ENCODE measurements at places on chromosomes 16 and 17.

DNA sequence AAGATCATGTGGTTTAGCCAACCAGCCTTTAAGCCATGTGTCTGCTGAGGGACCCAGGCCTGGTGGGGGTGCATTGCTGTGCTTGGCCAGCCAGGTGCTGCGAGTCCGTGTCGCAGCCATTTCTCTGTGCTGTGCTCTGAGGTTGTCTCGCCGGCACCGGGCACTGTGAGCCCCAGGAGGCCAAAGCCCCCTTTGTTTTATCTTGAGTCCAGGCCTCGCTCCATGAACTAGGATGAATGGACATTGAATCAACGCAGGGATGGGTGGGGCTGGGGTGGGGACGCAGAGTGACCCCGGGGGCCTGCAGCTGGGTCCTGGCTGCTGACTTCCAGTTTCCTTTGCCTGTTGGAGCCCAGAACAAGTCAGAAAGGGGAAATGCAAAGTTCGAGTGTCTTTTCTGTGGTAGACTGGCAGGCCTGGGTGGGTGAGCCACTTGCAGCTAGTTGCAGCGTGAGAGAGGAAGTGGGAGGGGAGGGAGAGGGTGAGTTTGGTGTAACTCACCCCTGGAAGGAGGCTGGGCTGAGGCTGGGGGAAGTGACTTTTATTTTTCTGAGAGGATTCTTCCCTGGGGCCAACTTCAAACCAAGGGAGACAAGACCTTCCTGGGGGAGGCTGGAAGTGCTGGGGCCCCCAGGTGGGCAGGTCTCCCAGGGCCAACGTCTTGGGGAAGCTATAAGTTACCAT is 324.7 kb downstream of the SEC14L1 start:
- DNase-seq, result no peak

GRCh38 chr17:49554694-49555494 is 20.8 kb upstream of the NXPH3 start:
- DNase-seq, result no peak

DNA sequence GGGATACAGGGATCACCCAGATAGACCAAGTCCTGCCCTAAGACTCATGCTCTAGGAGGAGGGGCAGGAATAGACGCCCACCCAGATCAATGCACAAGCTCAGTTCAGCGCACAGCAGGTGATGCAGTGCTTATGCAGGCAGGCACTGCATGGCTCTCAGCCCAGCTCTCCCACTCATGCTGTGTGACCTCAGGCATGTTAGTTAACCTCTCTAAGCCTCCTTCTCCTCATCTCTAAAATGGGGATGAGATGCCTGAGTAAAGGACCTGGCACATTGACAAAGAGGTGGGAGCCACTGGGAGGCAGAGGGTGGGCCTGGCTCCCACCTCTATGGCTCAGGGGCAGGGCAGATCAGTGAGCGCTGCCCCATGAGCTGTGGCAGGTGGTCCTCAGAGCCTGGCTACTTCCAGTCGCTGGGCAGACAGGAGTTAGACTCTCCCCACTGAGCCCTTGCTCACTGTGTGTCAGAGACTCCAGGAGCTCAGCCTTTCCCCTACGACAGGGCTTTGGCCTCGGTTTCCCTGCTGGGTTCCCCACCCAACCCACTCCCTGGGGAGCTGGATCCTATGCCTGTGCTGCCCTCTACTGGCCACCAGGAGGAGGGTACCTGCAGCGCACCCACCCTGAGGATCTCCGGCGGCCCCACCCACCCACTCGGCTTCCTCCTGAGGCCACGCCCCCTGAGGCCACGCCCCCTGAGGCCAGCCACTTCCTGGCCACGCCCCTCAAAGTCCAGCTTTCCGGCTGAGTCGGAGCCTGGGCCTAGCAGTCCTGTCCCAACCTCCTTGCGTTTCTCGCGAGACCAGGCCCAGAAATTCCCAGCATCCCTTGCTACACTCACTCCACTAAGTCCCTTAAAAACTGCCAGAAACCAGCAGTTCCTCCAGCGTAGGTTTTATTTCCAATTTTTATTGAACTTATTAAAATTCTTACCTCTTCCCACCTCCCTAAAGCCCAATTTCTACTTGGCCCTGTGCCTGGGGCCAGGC is 196.1 kb downstream of the GSG1L start:
- DNase-seq, result peak; percentile 53

- DNase-seq, result no peak
These were observed 16.5 kb downstream of the ZP2 start for GRCh38 chr16:21194771-21195301.

DNA sequence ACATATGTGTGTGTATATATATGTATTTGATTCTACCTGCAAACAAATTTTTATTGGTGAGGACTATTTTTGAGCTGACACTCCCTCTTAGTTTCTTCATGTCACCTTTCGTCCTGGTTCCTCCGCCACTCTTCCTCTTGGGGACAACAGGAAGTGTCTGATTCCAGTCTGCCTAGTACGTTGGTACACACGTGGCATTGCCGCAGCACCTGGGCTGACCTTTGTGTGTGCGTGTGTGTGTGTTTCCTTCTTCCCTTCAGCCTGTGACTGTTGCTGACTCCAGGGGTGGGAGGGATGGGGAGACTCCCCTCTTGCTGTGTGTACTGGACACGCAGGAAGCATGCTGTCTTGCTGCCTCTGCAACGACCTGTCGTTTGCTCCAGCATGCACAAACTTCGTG is 29.4 kb upstream of the CACNG5 start:
- DNase-seq, result no peak

- DNase-seq, result peak; percentile 56
These were observed at the start of gene MLLT6 for GRCh38 chr17:38704606-38705522. Gene MLLT6, plus strand, starts transcription at chr17:38705273. Its CDS starts 360 bp downstream, at chr17:38705633.

GRCh38 chr17:81083125-81083765 is 48.3 kb downstream of the BAIAP2 start:
- DNase-seq, result no peak

DNA sequence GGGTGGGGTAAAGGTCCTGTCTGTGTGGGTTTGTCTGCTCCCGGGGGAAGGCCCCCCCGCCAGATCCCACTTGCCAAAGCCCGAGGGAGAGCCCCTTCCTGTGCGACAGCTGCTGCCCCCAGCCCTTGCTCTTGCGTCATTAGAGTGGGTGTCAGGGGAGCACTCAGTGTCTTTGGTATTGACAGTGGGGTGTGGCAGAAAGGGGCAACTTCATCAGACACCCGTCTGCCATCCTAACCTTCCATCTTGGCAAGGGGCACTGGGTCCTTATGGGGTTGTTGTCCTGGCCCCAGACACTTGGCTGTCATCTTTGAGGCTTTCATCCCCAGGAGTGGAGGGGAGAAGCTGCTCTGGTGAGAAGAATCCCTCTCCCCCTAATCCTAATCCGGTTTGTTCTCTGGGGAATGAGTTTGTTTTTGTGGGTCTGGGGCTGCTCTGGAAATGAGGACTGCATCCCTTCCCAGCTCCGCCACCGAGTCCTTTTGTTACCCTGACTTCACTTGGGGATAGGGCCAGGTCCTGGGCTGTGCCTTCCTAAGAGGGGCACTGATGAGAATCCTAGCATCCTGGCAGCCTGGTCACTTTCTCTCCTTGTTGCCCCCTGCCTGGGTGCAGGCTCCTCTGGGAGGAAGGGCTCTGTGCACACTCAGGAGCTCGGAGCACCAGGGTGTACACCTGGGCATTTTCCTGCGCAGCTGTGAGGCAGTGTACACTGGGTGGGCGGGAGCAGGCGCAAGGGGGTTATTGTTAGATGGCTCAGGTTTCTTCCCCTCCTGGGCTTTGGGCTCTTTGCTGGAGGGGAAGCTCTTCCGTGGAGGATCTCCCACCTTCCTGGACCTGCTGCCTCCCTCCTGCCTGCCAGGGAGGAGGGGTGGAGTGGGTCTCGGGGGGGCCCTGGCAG is 21.1 kb downstream of the GJD3 start:
- DNase-seq, result no peak

GRCh38 chr16:75064403-75065148 is 52.0 kb downstream of the LDHD start:
- DNase-seq, result no peak

DNA sequence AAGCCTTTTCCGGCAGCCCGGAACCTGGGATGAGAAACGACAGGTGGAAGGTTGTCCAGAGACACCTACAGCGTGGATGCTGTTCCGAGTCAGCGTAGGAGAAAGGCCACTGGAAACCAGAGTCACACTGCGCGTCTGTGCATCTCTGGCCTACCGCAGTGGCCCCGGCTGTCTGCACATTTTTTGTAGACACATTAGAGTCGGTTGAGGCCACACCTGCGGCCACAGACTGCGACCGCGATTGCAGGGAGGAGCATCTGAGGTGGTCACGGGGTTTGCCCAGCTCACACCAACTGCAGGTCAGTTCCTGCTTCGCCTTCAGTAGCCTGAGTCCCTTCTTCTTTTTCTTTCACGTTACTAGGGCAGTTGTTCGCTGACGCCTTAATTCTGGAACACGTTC is 52.4 kb downstream of the WDR45B start:
- DNase-seq, result no peak

DNA sequence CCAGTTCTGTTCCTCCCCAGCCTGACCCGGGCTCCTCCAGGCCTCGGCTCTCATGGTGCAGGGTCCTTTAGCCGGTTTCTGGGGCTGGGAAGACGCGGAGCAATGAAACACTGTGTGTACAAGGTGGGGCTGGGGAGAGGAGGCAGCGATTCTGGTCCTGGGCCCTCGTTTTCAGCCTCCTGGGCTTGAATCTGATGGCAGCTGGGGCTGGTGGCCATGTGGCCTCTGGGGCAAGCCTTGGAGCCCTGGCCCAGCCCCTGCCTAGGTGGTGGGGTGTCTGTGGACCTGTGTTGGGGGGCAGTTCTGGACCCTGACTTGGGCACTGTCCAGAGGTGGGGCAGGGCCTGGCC is 4.1 kb downstream of the FOXJ1 start:
- no peak for DNase-seq

- DNase-seq, result peak; percentile 49
These were observed 664 bp upstream of the NKD1 start for GRCh38 chr16:50547340-50548124.

DNA sequence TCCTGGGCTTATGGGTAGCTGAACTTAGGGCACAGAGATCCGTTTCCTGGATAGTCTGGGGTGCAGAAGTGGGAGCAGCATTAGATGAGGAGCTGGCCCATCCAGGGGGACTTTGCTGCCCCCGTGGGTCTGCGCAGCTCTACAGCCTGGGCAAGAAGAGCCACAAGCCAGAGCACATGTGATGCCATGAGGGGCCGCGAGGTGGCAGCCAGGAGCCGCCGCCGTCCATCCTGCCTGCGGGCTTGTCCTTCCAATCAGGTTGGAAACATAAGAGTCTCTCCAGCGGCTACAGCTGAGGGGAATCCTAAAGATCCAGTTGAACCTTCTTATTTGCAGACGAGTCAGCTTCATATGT is 21.9 kb downstream of the C1QTNF1 start:
- DNase-seq, result peak; percentile 70

DNA sequence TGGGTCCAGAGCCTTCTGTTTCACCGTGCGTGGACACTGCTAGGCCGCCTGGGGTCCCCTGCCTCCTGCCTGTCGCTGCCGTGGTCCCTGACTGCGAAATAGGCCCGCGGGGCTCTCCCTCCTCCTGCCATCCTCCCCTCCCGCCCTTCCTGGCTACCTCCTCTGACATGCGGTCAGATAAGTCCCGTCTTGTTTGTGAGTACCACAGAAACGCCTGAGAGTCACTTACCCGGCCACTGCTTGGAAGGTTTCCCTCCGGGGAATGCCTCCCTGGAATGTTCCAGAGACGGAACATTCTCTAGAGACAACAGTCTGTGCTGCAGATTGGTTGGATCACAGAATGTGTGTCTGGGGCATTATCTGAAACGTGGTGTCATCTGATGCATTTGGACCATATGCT is 22.7 kb downstream of the CIBAR2 start:
- no peak for DNase-seq

DNA sequence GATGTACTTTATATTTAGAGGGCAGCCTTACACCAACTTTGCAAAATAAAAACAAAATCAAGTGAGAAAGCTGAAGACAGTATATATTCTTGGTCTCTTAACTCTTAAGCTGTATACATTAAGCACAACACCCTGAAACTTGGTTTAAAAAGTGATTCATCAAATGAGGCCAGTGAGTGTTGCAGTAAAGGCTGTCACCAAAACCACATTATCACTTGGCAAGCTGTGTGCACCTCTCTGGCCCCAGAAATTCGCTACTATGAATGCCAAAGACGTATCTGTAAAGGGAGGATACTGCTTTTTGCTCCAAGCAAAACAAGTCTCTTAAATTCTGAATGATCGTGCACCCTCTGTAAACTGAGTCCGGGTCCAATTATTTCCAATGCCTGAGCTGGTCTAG is 163.9 kb downstream of the ZFHX3 start:
- DNase-seq, result no peak

DNA sequence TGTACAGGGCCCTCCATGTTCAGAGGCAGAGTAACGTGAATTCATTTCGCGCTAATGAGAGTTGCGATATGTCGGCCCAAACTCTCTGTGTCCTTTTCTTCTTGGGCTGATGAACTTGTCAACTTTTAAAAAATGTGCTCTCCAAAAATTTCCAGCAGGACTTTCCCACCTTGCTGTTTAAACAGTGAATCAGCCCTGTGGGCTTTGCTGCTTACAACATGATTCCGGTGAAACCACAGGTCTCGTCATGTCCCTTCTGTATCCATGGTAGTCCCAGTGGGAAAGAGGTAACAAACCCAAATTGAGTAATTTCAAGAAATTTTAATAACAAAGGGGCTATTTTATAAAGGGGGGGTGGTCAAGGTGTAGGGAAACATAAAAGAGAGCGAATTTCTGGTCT is 612.9 kb downstream of the MAF start:
- no peak for DNase-seq

DNA sequence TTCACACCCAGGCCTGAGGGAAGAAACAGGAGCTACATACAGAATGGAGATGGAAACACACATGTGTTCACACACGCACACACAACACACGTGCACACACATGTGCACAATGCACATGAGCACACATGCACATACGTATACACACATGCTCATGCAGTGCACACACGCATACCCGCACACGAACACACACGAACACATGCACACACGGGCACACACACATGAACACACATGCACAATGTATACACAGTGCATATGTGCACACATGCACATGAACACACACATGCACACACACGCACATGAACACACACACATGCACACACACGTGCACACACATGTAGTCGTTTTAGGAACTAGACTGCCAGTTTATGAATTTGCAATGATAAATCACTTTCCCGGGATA is 49.3 kb upstream of the CDR2 start:
- DNase-seq, result no peak

DNA sequence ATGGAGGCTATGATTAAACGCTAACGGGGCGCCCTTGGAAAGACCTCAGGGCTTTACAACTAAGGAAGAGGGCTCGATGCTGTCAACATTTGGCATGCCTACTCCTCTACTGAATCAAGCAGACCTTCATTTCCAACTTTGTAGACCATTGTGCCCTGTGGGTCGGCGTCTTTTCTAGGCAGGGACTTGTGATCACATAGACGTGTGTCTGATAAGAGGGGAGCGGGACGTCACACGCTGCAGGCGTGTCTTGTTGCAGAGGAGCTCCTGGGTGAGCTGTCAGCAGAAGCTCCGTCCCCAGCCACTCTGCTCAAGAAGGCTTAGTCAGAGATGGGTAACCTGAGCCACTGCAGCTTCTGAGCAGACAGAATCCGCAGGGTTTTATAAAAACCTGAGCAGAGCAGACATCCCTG is 2.8 kb downstream of the MAPK8IP3 start:
- DNase-seq, result no peak
